RPMI7951 (cell line): ENCODE measurements at places on chromosomes 2 and 18. TPM values are rescaled to one million over a fixed set of nuclear protein-coding genes. Genes with fewer than 3 reads are reported as not detected.

DNA sequence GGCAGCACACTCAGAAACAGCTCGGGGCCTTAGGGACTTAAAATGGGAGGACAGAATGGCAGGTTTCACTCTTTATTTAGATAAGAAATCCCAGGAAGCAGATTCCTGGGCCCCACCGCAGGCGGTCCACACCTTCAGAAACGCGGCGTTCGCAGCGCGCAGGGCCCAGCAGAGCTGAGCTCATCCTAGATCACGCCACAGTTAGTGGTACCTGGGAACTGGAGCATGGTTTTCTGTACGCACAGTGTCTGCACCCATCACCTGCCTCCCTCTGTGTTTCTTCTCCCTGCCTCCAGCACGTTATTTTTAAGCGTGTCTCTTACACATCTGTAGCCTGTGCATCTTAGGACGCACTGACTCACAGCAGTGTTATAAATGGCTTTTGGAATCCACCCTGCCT is 242.1 kb downstream of the ALPK2 start:
- no peak for DNase-seq

GRCh38 chr2:63827749-63828148 is 13.9 kb upstream of the UGP2 start:
- peak; percentile 98 for DNase-seq

DNA sequence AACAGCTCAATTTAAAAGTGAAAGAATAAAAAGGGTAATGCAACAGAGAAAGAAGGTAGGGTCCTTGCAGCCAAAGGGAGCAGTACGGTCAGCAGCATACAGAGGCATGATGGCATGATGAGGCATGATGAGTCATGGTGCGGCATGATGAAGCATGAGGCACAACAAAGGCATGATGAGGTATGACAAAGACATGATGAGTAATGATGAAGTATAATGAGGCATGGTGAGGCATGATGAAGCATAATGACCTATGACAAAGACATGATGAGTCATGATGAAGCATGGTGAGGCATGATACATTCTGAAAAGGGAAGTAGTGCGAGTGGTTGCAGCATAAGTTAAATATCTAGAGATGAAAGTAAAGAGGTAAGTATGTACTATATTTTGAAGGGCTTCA is 673.2 kb downstream of the TMEM182 start:
- peak; percentile 21 for DNase-seq

GAREM1 gene
- 0.29 and 0.60 TPM in 2 replicates for total RNA-seq

DNA sequence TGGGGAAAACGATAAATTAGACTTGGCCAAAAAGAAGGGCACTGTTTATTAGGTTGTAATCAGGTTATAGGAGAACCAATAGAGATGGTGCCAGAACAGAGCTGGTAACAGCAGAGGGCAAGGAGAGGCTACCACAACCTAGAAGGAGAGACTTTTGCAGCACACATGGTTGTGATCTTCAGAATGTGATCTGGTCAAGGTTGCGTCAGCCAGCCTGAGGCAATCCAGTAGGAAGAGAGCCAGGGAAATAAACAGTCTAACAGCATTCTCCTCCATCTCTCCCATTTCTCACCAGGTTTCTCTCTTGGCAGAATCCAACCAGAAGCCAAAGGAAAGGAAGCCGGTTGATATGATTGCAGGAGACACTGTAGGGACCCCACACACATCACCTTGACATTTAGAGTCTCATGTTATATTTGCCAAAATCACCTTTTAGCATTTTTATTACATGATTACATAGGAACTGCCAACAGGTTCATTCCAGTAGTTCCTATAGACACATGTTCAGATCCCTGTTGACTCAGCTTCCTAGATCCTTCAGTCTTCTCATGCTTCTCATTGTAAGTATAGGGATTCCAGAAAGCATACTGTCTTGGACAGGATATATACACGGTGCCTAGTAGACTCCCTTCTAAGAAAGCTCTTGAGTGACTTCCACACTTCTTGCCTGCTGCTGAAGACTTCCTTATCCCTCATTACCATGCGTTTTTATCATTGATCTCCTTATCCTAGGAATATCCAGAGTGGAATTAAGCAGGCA is 17.6 kb upstream of the SPATS2L start:
- DNase-seq, result peak; percentile 95

EHD3 gene
- total RNA-seq, result 19.9 and 20.0 TPM in 2 replicates

ALPP gene
- total RNA-seq, result not detected in 2 replicates

CD226 gene
- total RNA-seq, result 0.12 and 0.49 TPM in 2 replicates

GRCh38 chr2:44441200-44441599 is 79.5 kb downstream of the CAMKMT start:
- DNase-seq, result no peak

DNA sequence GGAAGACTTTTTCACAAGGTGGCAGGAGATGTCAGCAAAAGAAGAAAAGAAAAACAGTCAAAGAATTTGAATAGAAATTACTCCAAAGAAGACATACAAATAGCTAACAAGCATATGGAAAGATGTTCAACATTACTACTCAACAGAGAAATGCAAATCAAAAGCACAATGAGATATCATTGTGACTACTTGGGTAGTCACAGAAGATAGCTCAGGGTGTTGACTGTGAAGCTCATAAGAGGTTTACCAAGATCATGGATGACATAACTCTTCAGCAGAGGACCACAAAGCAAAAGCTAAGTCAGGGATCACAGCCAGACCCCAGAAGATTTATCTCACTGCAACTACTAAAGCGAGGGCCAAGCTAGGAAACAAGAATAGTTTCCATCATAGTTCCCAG is 53.0 kb upstream of the TANK start:
- no peak for DNase-seq

- peak; percentile 90 for DNase-seq
Measured at GRCh38 chr2:74915743-74916142, 42.7 kb upstream of the POLE4 start.

SGO2 gene
- total RNA-seq, result 47.7 and 54.7 TPM in 2 replicates
